ENCODE measurements at places on chromosomes 4 and X.
A peak's percentile ranks its signal among the peaks of the same experiment; 100 is the strongest.

DNA sequence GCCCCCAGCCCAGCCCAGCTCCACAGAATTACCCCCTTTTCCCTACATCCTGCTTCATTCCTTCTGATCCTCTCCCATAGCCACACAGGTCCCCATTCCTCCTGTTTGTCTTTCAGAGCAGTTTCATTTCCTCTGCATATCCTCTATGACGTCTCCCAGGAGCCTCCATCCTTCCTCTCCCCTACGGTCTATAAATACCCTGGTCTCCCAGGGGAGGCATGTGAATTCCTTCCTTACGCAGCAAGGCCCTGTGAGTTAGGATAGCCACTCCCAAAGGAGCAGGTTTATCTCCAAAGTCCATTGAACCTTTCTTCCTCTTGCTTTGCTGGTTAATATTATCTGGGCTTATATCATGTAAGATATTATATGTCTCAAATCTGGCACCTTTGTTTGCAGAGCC is 8.4 kb upstream of the APLN start:
- no peak for DNase-seq

DNA sequence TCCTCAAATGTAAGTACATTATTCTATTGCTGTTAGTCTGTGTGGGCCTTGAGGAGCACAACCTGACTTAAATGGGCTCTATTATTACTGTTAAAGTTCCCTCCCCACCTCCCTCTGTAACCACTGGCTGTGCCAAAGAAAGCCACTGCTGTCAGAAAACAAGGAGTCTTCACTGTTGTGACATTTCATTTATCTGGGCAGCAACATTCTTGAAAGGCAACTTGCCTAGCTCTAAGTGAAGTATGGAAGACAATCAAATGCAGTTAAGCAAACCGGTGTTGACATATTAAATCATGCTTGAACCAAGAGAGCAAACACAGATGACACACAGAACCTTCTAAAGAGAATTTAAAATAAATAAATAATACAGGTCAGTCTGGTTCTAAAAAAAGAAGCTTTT is 81.0 kb downstream of the EPHA5 start:
- DNase-seq: no peak

DNA sequence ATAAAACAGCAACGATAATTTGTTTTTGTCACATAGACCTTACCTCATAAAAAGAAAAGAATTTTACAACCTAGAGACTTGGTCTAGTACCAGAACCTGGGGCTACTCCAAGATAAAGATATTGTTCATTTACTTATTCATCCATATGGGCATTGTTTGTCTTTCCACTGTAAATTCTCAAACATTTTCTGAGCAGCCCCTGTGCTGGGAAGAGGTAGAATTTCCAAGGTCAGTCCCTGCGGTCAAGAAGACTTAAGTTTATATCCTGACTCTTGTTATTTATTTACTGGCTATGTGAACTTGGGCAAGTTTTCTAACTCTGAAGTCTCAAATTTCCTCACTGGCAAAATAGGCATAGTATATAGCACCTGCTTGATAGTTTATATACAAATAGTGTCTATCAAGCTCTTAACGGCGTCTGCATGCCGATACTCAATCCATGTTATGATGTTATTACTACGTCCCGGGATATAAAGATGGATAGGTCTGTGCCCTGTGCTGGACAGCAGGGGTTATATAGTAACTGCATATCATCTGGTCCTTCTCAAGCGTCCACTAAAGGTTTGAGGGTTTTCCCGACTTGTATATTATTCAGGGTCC is 222.1 kb upstream of the TAPT1 start:
- no peak for DNase-seq

DNA sequence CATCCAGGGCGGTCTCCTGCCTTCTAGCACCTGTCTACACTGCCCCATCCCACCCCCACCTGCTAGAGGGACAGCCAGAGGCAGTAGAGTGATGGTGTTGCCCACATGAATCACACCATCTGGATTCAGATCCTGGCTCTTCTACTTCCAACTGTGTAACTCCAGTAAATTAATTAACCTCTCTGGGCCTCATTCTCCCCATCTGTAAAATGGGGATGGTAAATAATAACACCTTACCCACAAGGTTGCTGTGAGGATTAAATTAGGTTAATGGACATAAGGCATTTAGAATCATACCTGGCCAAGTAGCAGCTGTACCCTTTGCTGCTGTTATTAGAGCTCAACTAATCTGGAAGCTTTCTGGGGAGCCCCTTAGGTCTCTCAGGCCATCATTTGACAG is 149.6 kb upstream of the BCOR start:
- DNase-seq: no peak

- DNase-seq: no peak
Measured at GRCh38 chr4:89469930-89470375, 162.4 kb upstream of the GPRIN3 start.

- peak; percentile 76 for DNase-seq
Measured at GRCh38 chr4:40840985-40841571, 91.3 kb downstream of the NSUN7 start.

GRCh38 chrX:101081231-101081630 is 2.6 kb downstream of the TMEM35A start:
- DNase-seq: no peak

DNA sequence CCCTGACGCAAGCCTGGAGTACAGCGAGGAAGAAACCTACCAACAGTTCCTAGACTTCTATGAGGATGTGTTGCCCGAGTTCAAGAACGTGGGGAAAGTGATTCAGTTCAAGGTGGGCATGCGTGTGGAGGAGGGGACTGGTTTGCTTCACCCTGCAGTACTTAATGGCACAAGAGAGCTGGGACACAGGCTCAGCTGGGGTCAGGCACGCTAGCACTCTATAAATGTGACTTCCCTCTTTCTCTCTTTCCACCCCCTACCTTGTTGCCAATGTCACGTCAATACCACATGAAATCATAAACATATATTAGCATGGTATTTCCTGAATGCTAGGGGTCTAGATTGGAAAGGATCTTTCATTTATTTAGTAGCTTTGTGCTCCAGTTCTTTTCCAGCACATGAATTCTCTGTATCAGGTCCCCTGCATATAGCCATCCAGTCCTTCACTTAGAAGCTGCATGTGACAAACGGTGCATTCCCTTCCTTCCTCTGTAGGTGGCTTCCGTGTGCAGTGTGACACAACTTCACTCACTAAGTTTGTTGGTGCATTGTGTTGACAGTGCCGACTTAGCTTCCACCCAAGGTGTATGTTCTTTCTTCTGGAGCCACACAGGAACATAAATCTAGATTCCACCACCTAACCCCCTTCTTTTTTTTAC is 25.6 kb downstream of the ZRSR2 start:
- DNase-seq: no peak

GRCh38 chr4:1563768-1564485 is 120.2 kb downstream of the FAM53A start:
- DNase-seq: no peak
